ENCODE measurements at places on chromosomes 5 and 9.

DNA sequence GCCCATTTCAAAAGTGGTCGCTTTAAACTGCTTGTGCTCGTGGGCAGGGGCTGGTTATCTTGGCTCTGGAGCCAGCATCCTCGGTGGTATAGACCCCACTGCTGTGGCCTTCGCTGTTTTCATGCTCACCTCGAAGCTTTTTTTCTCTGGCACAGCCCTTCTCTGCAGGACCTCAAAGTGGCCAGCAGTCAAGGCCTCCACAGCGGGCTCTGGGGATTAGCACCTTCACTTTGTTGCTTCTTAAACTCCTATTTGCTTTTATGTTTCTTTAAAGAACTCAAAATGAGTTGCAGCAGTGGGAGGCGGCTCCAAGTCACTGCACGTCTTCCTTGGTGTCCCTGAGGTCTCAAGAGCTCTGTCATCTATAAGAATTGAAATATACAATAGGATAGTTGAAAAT is 165.1 kb downstream of the CACNA1B start:
- DNase-seq = no peak

DNA sequence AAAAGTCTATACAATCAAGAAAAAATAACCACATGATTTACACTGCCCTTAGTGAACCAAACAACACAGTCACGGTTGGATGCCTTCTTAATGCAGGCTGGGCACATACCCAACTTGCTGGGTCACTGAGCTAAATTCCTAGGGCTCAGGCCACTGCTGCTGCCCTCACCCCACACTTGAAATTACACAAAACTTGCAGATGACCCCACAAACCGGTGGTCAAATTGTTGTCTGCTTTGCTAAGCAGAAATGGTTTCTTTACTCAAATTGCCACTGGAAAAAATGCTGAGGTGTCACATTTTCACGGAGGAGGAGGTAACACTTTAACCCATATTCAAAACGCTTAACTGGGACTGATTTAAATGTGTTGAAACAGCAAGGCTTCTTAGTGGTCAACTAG is 62.4 kb downstream of the HMHB1 start:
- no peak for DNase-seq

- no peak for DNase-seq
Observed at GRCh38 chr5:139514486-139514856, 31.9 kb upstream of the STING1 start.

DNA sequence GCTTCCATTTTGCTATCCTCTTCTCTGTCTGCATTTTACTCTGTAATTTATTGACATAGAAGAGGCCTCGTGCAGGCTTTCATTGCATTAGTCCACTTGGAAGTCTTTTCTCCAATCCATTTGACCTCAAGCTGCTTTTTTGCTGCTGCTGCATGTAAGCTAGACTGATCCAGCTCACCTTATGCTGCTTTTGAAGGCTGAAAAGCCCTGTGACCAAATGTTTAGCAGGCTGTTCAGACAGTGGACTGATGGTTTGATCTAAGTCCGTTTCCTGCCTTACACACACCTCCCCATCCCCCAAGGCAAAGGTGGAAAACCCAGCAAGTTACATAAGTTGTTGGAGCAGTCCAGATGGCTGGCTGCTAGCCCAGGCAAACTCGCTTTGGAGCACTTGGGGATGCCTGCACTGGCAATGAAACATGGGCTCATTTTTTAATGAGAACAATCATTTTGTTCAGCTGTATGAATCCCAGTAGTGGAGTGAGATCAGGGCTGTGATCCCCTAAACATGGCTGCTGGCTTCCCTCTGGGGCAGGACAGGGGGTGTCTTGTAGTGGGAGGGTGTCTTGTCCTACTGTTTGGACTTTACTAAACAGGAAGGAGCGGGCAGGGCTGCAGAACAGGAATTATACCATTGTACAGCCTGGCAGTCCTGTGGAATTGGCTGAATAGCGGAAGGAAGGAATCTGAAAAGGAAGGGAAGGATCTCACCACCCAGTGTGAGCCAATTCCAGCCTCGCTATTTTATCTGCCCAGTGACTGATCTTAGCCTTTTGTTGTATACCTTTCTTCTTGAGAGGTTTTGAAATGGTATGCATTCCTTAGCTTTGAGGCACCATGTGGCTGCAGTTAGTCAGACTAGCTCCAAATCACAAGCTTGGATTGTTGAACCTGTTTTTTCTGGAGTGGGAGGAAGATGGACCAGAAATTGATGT is 212.0 kb downstream of the ARHGAP26 start:
- no peak for DNase-seq

- no peak for DNase-seq
Observed at GRCh38 chr5:128469912-128470311, 68.1 kb downstream of the FBN2 start.

DNA sequence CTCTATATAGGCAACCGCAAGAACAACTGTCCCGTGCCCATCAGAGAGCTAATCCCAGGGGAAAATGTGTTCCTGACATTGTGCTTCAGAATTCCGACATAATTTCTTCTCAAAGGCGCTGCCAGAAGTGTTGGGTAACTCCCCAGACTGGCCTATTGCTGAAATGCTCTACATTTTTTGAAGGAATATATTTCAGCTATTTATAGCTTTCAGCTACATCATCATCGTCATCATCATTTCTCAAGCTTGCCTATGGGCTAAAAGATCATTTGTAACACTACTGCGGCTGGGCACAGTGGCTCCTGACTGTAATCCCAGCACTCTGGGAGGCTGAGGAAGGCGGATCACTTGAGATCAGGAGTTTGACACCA is 49.7 kb downstream of the MYO10 start:
- DNase-seq = no peak

DNA sequence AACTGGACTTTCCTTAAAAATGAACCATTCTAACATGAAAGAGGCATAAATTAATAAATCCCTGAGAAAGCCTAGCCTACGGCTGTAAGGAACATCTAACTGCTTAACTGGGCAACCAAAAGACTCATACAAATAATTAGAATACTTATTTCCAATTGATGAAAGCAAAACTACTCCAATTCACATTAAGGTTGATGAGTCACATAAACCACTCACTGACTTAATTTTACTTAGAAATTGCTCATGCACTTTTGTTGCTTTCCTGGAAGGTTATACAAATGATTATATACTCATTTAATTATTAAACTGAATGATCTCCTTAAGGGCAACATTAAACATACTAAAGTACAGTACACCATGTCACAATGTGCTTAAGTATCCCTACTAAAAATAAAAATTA is 101.9 kb downstream of the NFIB start:
- no peak for DNase-seq

- no peak for DNase-seq
Observed at GRCh38 chr9:99403371-99403770, 181.3 kb downstream of the SEC61B start.

DNA sequence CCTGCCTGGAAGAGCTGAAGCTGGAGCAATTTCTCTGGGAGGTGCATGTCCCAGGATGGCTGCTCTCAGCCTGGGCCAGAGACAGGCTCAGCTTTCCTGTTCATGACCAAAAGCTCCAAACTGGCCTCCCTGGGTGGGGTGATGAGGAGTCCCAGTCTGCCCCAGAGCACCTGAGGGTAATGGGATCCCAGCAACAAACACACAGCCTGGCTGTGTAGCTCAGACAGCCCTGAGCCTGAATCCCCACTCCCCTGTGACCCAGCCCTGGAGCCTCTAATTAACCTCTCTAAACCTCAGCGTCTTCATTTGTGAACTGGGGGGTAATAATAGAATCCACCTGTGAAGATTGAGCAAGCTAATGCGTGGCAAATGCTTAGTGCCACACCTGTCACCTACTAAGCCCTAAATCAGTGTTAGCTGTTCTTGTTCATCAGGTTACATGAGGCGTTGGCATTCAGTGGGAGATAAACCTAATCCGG is 67.5 kb downstream of the HSPA4 start:
- no peak for DNase-seq

DNA sequence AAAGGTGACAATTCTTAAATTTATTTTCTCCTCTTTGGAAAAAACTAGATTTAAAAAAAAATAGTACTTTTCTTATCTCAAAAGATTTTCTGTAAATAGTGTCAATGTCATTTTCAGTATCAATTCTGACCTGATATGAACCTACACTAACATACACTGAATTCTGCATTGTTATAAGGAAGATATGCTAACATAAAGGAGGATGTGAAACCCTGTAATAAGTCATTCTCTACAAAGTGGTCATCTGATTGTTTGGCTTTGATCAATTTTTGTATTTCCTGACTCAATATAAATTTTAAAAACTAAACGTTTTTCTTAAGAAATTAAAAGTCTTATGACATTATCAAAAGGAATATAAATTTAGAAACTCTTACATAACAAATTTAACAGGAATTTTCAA is 233.6 kb upstream of the EDIL3 start:
- no peak for DNase-seq

- DNase-seq = no peak
Observed at GRCh38 chr5:31626156-31626555, 12.8 kb upstream of the PDZD2 start.

- no peak for DNase-seq
Observed at GRCh38 chr5:94700592-94700991, 82.1 kb downstream of the SLF1 start.

DNA sequence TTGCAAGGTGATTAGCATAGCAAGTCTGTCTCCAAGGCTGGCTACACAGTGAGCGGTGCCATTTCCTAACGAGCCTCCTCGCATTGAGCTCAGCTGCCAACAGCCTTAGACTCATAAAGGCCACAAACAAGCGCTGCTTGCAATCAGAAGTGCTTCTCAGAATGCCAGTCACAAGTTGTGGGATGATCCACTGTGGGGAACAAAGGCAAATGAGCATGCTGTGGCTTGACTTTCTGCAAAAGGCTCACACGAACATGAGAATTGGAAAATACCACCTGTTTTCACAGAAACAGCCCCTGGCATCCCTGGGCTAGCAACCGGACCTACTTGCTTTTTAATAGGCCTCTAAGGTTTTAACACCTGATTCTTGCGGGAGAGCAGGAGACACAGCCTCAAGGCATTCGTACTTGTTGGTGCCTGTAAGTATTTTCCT is 215.5 kb downstream of the FANCC start:
- no peak for DNase-seq

- DNase-seq = no peak
Observed at GRCh38 chr9:127776195-127776923, 2.1 kb downstream of the SH2D3C start.

Data from cortex of kidney (tissue), 1 donor.